ENCODE measurements at places on chromosomes 4 and X.

DNA sequence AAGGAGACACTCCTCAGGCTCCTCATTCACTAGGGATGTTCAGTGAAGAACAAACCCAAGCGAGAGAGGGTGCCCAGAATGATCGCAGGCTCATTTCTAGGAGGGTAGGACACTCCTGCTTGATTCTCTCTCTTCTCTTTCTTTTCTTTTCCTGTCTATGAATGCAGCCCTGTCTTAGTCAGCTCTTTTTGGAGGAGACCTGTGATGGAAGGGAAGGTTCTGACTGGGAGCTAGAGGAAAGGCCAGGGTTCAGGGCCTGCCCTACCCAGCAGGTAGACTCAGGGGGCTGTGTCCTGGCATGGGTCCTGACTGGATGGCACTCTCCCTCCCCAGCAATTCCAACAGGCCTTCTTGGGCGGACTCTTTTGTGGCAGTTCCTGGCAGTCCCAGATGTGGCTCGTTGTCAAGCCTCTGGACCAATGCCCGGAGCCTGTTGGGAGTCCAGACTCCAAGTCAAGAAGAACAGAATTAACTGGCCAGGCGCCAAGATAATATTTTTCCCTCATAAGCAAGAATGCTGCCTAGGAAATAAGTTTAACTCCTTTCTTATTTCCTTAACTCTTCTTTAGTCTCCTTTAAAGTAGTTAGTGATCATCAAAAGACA is 139.4 kb upstream of the SCML1 start:
- DNase-seq = no peak

- DNase-seq = no peak
Observed at GRCh38 chr4:13527192-13527980, 16.9 kb downstream of the NKX3-2 start.

DNA sequence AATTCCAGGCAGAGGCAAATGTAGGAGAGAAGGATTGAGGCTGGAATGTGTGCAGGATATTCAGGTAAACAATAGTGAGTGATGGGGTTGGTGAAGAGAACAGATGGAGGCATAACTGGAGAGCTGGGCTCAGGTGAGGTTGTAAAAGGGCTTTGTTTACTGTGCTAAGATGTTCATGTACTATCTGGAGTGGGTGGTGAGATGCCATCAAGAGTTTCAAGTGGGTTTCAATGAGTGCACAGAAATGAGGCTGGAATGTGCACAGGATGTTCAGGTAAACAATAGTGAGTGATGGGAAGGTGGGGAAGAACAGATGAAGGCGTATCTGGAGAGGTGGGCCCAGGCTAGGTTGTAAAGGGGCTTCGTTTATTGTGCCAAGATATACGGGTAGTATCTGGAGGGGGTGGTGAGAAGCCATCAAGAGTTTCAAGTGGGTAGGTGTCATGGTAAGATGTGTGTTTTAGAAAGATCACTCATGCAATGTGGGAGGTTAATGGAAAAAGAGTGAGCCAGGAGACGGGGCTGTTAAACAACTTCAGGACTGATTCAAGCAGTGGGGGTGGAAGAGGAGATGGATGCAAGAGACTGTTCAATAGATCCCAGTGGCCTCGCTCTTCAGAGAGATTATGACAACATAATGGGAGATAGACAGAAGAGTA is 25.4 kb upstream of the NMU start:
- DNase-seq = no peak

DNA sequence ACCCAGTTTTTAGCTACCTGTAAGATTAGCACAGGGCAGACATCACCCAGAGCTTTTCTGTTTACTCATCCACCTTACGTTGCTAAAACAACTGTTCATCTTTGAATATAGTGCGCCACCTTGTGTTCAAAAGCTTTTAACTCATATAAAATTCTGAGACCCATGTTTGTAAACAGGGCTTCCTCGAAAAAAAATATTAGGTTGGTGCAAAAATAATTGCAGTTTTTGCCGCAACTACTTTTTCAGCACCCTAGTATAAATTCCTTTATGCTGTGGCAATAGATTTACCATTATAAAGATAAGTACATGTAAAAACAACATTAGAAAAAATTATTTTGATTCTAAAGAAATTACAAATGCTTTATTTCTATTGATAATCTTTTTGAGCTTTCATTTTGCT is 147.9 kb downstream of the LRBA start:
- peak; percentile 73 for DNase-seq

DNA sequence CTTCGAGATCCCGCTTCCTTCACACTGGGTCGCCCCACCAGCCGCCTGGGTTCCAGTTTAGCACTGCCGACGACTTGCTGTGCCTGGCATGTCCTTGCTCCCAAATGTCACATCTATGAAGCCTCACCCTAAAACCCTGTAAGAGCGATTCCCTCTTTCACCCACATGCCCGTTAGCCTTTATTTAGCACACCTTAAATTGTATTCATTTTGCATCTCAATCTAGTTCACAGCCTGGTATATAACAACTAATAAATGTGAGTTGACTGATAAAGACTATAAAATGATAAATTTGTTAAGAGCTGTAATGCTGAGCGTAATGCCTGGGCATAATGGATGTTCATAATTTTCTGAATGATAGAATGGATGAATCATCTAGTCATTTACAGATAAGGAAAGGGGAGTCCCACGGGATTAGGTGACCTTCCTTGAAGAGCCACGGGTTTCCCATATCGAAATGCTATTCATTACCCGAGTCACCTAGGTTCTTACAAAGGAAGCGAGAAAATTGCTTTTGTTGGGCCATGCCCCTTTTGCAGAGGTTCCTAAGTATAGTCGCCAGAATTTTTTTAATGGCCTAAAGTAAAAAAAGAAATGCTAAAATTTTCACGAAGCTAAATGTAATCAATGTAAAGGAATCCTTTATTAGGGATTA is 1.1 kb upstream of the AP1S2 start:
- peak; percentile 10 for DNase-seq

DNA sequence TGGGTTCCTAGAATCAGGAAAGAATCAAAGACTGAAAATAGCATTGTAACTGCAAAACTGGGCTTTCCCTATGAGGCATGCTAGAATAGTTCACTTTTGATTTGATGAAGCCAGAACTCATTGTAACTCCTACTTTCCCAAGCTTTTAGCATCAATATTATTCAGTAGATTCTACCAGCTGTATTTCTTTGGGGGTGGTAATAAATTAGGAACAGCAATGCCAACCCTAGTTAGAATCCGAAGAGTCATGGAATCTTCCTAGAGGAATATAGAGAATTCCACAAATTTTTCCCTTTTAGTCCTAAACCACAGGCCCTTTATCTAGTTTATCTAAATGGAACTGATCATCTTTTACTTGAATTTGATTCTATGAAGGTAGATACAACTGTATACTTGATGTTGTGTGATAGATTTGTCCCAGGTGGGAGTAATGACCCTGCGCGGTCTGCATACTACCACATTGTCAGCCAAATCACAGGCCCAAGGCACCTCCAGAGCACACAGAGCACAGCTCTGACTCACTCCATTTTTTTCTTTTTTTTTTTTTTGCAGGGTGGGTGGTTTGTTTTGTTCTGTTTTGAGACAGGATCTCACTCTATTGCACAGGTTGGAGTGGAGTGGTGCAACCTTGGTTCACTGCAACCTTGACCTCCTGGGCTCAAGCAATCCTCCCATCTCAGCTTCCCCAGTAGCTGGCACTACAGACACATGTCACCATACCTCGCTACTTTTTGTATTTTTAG is 66.6 kb downstream of the EDNRA start:
- DNase-seq = no peak

DNA sequence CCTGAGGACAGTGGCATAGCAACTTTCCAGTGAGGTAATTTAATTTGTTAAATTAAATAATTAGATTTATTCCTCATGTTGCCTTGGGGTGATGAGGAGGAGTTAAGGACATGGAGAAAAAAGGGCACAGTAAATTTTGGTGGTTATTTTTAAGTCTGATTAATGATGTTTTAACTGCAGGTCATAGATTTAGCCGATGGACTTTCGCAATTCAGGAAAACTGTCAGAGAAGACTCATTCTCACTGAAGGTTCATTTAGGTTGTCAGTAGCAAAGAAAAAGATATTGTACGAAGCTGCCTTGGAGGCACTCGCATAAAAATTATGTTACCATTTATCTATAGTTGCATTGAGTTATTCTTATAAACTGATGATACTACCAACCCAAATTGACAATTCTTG is 164.2 kb upstream of the PITX2 start:
- no peak for DNase-seq

DNA sequence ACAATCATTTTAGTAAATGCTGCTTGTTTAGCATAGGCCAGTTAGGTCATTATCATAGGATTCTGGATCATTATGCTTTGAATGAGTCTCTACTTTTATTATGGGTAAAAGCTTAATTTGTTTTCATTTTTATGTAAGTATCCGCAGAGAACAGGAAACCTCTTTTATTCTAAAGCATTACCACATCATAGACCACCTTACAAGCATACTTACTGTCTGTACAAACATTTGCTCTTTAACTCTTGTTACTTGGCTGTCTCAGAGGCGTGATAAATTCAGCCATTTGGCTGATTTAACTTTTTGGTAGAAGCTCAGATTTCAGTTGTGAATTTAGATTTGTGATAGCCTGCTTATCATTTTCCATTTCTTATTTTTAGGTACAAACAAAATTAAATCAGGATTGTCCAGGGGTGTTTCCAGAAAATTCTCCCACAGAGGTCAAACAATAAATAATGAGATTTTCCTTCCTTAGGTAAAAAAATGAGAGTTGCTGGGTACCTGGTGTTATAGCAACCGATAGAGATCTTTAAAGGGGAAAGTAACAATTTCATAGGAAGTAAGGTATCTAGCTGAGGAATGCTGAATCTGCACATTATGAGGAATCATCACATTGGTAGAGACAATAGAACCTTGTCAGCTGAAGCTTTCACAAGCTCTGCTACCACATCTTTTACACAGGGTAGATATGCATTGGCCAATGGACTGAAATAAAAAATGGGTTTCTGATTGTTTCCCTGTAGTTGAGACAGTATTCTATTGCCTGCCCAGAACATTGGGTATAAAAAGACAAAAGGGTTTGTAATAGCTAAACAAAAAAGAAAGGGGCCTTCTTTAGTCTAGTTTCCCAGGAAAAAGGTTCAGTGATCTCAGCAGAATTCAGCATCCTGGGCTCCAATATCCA is 62.5 kb downstream of the NDNF start:
- no peak for DNase-seq

- no peak for DNase-seq
Observed at GRCh38 chr4:153177841-153178240, 26.4 kb upstream of the TRIM2 start.

- DNase-seq = peak; percentile 42
Observed at GRCh38 chr4:90419124-90419711, 292.0 kb downstream of the CCSER1 start.

GRCh38 chr4:182019148-182019652 is 224.0 kb upstream of the TENM3 start:
- no peak for DNase-seq

GRCh38 chrX:42691196-42691595 is 86.8 kb downstream of the PPP1R2C start:
- no peak for DNase-seq

DNA sequence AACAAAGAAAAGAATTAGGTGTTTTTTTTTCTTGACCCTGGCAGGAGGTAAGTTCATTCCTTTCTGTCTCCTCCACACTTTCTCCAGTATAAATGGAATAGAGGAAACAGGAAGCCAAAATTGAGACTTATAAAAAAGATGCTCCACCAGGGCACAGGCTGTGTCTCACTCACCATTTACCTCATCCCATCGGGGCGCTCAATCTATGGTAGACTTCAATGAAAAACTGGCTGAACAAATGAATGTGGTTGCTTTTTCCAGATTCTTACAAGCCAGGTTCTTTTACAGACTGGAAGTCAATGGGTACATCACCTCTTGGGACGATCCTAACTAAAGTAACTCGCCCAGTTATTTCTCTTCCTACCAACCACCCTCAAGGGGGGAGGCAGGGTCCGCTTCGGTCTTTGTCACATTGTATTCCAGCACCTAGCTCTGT is 685 bp downstream of the COMMD8 start:
- DNase-seq = no peak

- no peak for DNase-seq
Observed at GRCh38 chrX:54007682-54008081, 36.6 kb downstream of the PHF8 start.

DNA sequence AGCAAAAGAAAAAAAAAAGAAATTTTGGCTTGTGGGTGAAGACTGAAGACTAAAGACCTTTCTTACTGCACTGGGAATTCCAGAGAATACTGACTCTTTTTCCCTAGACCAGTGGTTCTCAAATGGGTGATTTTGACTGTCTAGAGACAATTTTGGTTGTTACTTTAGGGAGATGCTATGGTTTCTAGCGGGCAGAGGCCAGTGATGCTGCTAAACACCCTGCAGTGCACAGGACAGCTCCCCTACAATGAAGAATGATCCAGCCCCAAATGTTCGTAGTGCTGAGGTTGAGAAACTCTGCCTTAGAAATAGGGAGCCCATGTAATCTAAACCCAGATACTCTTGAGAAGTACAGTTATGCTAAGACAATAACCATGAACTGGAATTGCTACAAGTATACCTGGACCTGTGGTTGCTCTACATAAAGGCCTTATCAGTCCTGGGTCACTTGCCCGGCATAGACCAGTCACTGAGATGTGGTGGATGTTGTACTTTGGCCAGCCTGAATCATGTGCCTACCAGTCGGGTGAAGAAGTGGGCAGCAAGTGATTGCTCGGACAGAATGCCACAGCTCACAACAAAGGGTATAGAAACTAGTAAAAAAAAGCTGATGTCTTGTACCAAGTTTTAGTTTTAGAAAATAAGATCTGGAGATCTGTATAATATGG is 16.0 kb downstream of the ARHGAP10 start:
- no peak for DNase-seq

DNA sequence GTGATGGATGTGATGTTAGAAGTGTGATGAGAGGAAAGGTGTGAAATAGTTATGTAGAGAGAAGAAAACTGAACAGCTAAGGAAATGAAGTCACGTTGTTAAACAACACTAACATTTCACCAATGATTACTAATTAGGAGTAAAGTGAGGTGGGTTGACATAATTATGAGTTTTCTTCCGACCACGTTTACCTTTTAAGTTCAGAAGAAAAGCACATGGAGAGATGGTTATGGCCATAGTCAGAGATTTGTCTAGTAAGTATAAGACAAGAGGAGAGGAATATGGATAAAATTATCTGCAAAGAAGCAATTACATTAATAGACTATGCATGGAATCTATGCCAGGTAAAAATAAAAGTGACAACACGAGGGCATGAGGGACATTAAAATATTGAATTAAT is 551.3 kb upstream of the TECRL start:
- no peak for DNase-seq

GRCh38 chr4:168515222-168516011 is 18.6 kb downstream of the PALLD start:
- no peak for DNase-seq

- peak; percentile 3 for DNase-seq
Observed at GRCh38 chr4:53777244-53777984, 186.1 kb upstream of the LNX1 start.

GRCh38 chr4:4577359-4577875 is 35.6 kb upstream of the STX18 start:
- no peak for DNase-seq

- DNase-seq = no peak
Observed at GRCh38 chr4:16248605-16249004, 22.3 kb upstream of the TAPT1 start.

- no peak for DNase-seq
Observed at GRCh38 chrX:100685997-100686305, 42.0 kb downstream of the SRPX2 start.

- DNase-seq = no peak
Observed at GRCh38 chr4:19030048-19030447, 1008.5 kb upstream of the LCORL start.
